ENCODE measurements at places on chromosomes 16 and 17.

DNA sequence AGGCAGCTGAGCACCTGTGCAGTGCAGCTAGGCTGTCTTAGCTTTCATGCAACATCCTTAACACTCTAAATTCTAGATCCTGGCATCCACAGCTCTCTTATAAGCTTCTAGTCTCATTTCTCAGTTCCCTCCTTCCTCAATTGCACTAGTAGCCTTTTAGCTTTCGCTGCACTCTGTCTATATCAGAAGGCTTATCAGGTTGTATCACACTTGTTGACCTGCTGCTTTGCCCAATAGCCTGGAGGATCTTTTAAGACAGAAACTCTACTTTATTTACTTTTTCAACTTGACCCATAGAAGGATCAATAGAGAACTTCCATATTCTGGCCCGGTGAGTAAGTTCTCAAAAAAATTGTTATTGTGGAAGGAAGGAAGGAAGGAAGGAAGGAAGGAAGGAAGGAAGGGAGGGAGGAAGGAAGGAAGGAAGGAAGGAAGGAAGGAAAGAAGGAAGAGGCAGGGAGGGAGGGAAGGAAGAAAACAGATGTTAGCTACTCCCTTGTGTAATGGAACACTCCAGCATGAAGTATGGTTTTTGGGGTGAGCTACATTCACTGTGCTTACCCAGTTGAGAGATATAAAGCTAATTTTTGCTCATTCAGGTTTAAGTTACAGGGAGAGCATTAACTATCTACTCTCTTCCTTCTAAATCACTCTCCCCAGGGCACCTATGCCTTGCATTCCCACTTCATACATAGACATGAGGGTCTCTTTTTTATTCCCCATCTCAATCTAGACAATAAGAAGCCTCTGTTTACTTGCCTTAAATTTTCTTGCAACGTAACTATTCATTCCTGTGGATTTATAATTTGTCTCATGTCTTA, 361.1 kb downstream of the SHISA9 start:
- DNase-seq = no peak

- DNase-seq = no peak
Observed at GRCh38 chr16:82761236-82761635, 134.5 kb downstream of the CDH13 start.

- DNase-seq = no peak
Observed at GRCh38 chr16:27511657-27512448, 37.9 kb downstream of the GTF3C1 start.

- DNase-seq = no peak
Observed at GRCh38 chr17:76394166-76394565, 9.8 kb downstream of the SPHK1 start.

DNA sequence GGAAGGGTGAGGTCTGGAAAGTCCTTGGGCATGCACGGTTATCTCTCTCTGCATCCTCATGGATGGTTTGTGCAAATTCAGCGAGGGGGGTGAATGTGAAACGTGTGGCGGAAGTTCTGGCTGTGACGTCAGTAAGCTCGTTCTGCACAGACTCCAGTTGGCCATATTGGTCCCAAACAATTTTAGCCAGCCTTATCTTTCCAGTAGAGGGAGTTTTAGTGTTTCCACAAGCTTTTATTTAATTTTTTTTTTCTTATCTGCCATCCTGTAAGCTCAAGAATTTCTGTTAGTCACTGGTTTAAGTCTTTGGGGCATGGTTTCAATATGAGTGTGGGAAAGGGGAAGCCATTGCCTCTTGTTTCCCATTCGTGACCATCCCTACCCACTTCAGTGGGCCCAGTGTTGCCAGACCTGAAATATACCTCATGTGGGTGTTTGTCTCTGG, 39.0 kb downstream of the HLF start:
- no peak for DNase-seq

DNA sequence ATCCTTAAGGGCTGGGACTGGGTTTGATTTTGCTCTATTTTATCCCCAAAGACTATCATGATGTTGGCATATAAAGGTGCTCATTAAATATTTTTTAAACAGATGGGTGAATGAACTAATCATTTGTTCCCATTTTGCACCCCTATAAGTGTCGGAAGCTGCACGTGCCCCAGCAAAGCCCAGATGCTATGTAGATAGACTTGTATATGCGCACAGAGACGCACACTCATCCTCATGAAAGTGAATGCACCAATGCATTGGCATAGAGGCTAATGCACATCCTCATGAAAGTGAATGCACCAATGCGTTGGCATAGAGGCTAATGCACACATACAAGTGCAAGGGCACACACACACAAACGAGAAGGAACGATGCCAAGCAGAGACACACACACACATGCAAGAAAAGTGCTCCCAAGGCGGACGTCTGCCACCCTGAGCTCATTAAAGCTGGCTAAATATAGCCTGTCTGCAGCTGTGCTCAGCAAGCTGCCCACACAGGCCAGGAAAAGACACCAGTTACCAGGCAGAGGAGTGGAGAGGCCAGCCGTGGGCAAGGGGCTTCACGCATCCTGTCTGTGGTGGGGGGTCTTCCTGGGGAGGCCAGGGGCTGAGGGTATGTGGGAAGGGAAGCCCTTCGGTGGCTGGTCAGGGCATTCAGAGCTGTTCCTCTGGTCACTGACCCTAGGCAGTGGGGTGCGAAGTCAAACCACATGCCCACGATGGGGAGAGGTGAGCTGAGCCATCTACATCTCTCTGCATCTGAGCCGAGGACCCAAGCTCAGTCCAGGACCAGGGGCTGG, 52.6 kb downstream of the PIMREG start:
- no peak for DNase-seq

DNA sequence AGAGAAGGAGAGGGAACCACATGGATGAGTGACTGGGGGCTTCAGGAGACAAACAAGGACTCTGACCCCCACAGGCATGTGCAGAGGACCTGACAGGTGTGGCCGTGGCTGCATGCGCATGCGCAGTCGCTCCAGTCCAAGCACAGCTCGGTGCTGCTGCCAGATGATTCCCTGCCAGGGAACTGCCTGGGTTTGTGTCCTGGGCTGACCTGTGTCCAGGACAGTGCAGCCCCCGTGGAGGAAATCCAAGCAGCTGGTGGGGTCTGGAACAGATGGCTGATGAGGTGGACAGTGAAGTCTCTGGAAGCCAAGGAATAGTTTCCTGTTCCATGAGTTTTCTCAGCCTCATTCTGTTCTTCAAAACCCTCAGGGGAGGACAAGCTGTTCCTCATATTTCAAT, 27.3 kb downstream of the LASP1 start:
- DNase-seq = no peak

- DNase-seq = no peak
Observed at GRCh38 chr16:648071-648780, 939 bp upstream of the WDR90 start.

DNA sequence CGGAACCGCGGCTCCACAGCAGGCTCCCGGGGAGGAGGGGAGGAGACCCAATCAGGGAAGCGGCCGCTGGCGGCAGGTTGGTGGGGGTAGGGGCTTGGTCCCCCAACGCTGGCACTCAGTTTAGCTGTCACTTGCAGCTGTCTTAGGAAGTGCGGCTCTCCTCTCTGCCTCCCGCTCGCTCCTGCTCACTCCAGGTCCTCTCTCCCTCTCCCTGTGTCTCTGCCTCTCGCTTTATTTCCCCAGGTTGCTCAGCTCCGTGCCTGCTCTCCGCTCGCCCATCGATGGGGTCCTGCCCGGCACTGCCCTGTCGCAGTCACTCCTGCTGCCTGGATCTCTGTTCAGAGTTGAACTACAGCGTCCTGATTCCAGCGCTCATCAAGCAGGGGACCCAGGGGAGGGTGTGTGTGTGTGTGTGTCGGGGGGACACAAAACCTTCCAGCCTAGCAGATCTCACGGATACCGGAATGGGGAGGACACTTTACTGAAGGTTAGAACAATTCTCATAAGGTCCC, 145.6 kb downstream of the ENGASE start:
- no peak for DNase-seq

GRCh38 chr17:67138392-67138791, 94.0 kb downstream of the CACNG1 start:
- no peak for DNase-seq

- DNase-seq = no peak
Observed at GRCh38 chr16:48448841-48449481, 63.7 kb upstream of the SIAH1 start.

GRCh38 chr17:5898406-5898805, 171.8 kb upstream of the WSCD1 start:
- no peak for DNase-seq

GRCh38 chr17:75698659-75699058, 22.6 kb upstream of the ITGB4 start:
- DNase-seq = no peak

DNA sequence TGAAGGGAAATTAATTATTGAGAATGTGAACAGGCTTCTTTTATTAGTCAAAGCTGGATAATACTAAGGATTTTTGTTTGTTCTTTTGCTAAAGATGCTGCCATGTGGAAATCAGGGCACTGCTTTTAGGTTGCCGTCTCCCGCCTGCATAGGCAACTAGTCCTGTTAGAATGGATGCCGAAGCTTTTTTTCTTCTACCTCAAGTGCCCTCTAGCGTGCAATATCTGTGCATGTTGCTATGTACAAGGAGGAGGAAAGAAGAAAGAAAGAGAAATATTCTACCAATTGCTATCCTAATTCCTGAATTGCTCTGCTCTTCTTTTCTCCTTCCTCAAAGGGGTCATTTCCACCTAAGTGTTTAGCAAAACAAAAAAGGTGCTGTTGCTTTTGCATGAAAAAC, 5.2 kb upstream of the CDH8 start:
- DNase-seq = no peak

DNA sequence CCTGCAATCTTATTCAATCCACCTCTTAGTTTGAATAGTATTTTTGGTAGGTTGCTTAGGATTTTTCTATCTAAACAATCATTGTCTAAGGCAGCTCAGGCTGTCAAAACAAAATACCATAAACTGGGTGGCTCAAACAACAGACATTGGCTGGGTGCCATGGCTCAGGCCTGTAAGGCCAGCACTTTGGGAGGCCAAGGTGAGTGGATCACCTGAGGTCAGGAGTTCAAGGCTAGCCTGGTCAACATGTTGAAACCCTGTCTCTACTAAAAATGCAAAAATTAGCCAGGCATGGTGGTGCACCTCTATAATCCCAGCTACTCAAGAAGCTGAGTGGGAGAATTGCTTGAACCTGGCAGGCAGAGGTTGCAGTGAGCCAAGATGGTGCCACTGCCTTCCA, 126.7 kb downstream of the CYLD start:
- DNase-seq = no peak

- DNase-seq = no peak
Observed at GRCh38 chr16:28548306-28548802, 5.4 kb upstream of the SGF29 start.

GRCh38 chr16:73976644-73977043, 320.0 kb upstream of the PSMD7 start:
- DNase-seq = no peak

GRCh38 chr16:11635113-11635652, 33.1 kb upstream of the SNN start:
- DNase-seq = no peak

DNA sequence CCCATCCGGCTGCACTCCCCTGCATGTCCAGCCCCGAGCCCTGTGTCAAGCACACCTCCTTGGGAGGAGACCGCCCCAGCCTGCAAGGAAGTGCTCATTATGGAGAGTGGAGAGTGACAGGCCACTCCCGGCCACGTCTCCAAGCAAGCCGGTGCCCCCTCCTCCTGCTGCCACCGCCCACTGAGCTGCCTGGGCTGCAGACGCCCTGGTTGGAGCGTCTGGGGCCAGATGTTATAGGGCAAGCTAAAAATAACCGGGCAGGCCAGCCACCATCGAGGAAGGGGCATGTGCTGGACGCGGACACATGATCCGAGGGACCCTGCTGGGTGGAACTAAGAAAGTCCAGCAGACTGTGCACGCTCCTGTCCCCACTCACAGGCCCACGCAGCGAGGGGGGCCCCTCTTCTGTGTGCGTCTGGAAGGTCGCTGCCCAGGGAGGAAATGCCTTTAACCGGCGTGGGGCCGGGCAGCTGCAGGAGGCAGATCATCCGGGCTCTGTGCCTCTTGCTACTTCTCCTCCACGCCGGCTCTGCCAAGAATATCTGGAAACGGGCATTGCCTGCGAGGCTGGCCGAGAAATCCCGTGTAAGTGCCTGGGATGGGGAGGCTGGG, at the start of gene WFDC1:
TSS of gene WFDC1 (plus strand) at position 348 of the 612 bp plus-strand sequence. CDS start at position 442, 94 bp downstream.
- no peak for DNase-seq

GRCh38 chr17:80456465-80457235, 19.8 kb downstream of the NPTX1 start:
- no peak for DNase-seq

DNA sequence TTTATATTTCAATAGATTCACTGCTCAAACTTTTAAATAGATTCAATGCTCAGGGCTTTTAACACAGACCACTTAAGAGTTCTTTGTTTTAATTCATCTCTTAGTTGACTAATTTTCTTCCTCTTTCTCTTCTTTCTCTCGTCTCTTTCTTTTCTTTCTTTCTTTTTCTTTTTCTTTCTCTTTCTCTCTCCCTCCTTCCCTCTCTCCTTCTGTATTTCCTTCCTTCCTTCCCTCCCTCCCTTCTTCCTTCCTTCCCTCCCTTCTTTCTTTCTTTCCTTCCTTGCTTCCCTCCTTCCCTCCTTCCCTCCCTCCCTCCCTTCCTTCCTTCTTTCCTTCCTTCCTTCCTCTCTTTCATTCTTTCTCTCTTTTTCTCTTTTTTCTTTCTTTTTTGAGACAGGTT, 104.4 kb downstream of the LYRM1 start:
- no peak for DNase-seq

DNA sequence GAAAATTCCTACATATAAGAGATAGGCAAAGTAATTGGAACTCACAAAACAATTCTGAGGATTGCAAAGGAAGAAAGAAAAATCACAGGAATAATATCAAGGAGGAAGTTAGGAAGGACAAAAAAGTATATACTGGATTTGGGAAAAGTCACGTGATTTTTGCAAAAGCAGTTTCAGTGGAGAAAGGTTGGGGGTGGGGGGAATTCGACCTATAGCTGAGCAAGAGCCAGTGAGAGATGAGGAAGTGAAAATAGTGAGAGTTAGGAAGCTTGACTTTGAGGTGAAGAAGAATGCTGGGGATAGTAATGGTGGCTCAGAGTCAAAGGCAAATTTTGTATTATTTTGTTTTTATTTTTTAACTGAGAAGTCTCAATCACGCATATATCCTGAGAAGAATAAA, 438.0 kb upstream of the PMFBP1 start:
- no peak for DNase-seq

DNA sequence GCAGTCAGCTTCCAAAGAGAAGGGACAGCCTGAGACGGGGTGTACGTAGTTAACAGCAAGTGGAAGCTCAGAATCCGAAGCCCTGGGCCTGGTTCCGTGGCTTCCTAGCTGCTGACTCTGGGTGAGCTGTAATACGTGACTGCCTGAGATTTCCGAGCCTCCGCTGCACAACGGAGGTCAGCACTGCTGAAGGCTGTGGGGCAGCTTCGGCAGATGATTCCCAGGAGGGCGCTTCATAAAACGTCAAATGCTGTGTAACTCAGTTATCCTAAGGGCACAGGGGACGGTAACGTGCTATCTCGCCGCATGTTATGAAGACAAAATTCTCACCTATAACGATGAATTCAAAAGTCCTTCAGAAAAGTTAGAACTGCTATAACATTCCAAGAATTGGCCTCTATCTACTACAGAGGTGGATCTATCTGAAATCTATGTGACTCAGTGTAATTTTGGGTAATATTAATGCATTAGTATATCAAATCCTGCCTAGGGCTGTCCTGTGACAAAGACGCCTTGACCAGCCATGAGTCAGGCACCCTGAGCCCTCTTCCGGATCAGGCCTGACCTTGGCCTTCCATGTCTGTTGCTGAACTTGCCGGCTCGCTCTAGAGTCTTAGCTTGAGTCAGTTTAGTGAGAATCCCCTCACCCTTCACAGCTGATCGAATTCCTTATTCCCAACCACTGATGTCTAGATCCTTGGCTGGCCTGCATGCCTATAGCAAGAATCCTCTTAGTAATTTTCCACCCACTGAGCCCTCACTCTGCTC, 43.5 kb downstream of the MARF1 start:
- no peak for DNase-seq
